ENCODE measurements at places on chromosomes 6 and 20.

DNA sequence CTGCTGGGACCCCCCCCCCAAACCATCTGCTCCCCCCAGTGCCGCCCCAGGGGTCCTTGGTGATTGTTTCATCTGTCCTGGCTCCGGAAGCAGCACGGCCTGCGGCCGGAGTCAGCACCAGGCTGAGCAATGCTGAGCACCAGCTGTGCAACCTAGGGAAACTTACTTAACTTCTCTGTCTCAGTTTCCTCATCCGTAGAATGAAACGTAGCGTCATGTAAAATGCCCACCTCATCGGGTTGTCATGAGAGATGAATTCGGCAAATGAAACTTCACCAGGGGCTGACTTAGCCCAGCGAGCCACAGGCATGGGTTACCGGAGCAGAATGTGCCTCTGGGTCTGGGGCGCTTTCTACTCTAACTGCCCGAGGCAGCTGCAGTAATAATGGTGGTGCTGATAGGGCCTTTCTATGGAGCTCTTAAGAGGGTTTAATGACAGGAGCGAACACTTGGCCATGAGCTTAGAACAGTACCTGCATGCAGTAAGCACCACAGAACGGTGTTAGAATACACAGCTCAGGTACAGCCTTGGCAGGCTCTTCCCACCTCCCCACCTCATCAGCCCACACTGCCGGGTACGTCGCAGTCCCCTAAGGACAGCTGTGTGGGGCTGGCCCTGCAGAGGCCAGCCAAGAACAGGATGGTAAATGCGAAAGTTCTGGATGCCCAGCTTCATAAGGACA is 1.7 kb downstream of the THBS2 start:
- DNase-seq = peak; percentile 41

DNA sequence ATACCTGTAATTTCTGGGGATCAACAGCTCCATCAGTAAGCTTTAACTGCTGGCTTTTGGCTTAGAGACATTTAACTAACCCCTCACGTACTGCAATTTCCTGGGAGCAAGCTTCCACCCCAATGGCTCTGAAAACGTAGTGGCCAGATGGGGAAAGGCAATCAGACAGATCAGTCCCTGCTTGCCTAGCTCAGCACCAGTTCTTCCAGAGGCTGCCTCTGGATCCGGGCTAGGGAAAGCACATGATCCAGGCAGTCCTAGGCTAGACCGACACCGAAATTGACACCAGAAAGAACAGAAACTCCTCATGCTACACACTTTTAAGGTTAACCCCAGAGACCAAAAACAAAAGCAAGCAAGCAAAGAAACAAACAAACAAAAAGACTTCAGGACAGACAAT is 13.3 kb downstream of the PREP start:
- DNase-seq = no peak

- no peak for DNase-seq
These were observed 67.3 kb upstream of the RALY start for GRCh38 chr20:33926425-33926824.

- DNase-seq = peak; percentile 97
These were observed 588 bp upstream of the ACSS2 start for GRCh38 chr20:34875642-34876405.

GRCh38 chr6:28709478-28710349 is 184.0 kb downstream of the GPX5 start:
- no peak for DNase-seq

- DNase-seq = no peak
These were observed 9.1 kb upstream of the ZNF133 start for GRCh38 chr20:18279242-18279641.

DNA sequence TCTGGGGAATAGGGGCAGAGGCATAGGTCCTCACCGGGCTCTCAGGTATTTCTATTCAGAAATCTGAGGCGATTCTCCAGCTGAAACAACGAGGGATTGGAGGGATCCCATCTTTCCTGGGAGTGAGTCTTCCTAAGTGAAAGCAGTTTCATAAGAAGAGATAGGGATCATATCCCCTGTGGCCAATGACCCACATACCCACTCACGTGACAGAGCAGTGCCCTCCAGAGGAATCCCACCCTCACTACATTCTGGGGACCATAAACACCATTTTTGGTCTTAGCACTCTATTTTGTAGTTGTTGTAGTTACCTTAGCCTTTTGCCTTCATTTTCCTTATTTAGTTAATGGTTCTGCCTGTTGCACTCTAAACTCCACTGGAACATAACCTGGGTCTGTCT is 121.1 kb downstream of the GPR63 start:
- DNase-seq = no peak

GRCh38 chr6:105797286-105797979 is 288.7 kb upstream of the PRDM1 start:
- DNase-seq = no peak

- no peak for DNase-seq
These were observed 221.9 kb downstream of the ADGRG6 start for GRCh38 chr6:142523515-142524375.

DNA sequence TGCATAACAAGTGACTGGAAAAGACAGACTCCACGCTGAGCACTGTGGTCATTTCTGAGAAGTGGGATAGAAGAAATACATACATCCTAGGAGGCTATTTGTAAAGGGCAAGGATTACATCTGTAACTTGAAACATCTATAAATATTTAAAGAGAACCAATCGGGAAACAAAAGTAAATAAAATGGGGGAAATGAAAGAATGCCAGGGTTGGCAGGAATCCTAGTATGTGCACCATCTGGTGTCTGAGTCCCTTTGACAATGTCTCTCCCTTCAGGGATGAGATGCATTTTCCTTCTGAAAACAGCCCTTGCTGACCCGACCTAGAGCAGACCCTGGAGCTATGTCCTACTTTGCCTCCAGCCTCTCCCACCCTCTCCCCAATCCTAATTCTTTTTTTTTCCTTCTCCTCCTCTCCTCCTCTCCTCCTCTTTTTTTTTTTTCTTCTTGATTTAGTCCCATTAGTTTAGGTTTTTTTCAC is 53.2 kb downstream of the VSTM2L start:
- no peak for DNase-seq

DNA sequence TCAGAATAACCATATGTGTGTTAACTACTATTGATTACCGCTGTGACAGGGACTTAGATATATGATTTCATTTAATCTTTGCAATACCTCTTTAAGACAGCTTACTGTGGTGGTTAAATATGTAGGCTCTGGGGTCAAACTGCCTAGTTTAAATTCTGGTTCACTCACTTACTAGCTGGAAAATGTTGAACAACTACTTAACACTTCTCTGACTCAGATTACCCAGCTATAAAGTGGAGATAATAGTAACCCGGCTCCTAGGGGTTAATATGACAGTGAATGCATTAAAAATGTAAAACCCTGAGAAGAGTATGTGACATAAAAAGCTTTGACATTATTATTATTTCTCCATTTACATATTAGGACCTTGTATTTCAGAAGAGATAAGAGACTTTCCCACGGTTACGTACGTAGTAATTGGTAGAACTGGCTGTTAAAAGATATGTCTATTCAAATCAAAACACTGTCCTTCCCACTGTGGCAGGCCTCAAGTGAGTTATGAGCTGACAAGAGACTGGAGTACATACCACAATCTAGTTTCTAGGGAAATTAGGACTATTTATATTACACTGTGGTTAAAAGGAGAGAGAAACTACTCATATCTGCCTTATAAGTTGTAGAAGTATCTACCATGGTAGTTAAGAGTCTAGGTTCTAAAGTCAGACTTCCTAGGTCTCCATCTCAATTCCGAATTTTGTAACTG is 4.4 kb upstream of the PLCB1 start:
- DNase-seq = no peak

DNA sequence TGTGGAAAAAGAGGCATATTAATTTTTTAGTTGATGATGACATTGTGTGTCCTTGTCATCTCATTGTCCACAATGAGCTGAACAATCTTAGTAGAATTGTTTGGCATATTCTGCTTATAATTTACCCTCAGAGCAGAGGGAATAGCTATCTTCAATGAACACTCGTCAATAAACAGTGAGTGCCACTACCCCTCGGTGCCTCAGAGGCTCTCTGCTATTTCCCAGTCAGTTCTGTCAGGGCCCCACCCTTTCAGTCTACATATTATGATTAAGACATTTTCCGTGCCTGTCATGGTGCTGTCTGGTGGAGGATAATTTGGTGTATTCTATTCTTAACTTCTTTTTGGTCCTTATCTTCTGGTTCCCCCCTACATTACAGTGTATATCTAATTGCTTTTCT is 31.2 kb downstream of the NUS1 start:
- no peak for DNase-seq

DNA sequence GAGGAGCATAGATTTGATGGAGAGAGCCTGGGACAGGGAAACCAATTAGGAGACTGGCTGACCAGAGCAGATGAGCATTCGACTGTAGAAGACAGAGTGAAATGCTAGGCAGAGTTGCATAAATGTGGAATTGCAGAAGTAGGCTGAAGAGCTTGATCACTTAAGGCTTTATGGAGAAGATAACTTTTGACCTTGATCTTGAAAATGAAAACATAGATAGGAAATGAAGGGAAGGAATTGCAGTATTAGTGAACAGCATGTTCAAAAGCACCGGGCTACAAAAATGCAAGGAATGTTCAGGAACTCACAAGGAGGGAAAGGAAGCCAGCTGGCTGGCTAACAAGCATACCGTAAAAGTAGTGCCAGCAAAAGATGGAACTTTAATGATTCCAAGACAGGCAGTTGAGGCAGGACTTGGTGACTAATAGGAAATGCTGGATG is 20.5 kb upstream of the LTV1 start:
- no peak for DNase-seq

DNA sequence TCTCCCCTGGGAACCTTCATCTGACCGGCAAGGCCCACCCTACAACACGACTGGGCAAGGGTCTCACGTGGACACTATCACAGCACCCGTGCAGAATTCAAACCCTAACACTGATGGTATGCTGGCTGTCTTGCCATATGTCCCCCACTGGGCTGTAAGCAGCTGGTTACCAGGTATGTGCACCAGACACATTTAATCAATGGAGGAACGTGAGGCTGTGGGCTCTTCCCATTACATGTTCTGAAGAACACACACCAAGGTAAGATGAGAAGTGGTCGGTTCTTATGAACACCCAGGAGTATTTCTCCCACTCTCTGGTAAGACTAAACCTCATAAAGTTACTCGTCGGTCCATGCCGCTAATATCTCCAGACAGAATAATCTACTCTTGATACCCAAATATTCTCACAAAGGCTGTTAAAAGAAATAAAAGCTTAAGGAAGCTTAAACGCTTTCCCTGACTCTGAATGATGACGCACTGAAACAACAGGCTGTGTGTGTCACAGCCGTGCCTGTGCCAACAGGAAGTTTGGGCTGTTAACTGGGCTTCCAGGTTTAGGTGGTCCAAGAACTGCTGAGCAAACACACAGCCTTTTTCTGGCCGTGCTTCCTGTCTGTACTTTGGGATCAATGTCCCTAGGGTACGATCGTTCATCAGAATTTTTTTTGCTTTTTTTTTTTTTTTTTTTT is 75.3 kb downstream of the SLC23A2 start:
- no peak for DNase-seq

- DNase-seq = no peak
These were observed 108.0 kb downstream of the BMP7 start for GRCh38 chr20:57158474-57158873.

GRCh38 chr6:131574133-131574532 is 1.1 kb downstream of the ARG1 start:
- no peak for DNase-seq

DNA sequence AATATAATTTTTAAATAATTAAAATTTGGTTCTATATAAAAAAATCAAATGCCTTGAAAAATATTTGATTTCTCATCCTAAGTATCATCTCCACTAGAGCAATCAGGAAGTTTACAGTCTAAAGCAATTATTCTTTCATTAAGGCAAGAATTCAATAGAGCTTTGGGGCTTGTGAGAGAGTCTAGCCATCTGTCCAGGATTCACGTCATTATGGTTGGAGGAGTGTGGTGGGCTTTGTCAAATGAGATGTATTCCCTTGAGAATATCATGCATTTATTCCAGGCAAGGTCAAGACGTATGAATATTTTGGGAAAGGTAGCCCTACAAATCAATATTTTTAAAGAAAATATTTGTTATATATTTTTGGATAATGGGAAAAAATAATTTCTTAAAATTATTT is 132.4 kb downstream of the ELOVL4 start:
- DNase-seq = no peak

DNA sequence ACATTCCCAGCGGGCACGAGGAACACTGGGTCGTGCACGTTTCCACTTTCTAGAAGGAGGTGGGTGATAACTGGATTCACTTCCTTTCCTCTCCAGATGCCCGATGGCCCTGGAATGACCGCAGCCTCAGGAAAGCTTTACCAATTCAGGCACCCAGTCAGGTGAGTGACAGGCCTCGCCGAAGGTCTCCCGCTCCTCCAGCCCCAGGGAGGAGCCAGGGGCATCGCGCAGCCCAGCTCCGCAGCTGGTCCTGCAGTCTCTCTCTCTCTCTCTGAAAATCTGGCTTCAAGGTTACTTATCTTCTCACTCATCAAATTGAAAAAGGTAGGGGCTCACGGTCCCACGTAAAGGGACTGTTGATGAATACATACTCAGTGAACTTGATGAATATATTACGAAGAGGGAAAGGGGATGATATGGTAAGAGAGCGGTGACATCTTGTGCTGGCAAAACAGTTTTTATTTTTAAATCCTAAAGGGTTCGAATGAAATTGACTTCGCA is 891 bp downstream of the RIPPLY2 start:
- no peak for DNase-seq

- no peak for DNase-seq
These were observed 66.8 kb upstream of the BTBD3 start for GRCh38 chr20:11850901-11851300.

- DNase-seq = no peak
These were observed 476 bp downstream of the IGF2R start for GRCh38 chr6:159969204-159969912.

GRCh38 chr6:6217855-6218758 is 102.4 kb downstream of the F13A1 start:
- no peak for DNase-seq

GRCh38 chr6:127263481-127263880 is 3.2 kb upstream of the RNF146 start:
- no peak for DNase-seq

DNA sequence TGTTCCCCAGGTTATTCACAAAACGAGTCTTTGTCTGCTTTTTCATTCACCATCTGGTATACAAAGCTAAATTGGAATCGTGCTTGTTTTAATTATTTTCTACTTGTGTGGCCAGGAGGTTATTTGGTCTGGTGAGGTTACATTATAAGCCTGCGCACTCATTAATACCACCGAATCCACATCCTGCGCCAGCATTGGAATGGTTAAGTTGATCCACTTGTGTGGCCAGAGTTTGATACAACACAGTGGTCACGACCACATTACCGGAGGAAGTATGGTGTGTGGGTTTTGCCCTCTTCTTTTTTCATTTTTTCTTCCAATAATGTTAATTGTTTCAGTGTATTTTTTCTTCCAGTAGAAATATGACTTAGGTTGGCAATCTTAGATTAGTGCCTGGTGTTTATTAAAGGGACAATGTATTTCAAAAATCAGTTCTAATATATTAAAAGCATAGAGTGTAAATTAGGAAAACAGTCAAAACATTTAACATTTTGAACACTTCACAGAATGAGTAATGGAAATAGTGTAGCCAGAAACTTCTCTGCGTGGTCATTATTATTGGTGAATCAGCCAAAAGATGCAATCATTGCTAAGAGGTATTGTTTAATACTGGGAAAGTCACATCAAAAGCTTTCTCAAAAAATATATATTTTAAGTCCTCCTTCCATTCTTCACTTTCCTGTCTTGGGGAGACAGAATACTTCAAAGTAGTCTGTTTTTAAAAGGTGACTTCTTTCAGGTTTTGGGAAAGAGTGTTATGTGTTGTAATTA is 84.5 kb downstream of the JARID2 start:
- DNase-seq = no peak
